Myometrial cell (primary cell): ENCODE measurements at places on chromosomes 16 and 17. TPM values are rescaled to one million over a fixed set of nuclear protein-coding genes. Genes with fewer than 3 reads are reported as not detected.

The PNMT gene
- total RNA-seq, result 0.29 TPM in 1 of 2 replicates, not detected in the other

The FBXW10 gene
- total RNA-seq, result not detected in 2 replicates

The RNF43 gene
- total RNA-seq, result not detected in 2 replicates

The RNF213 gene
- 36.9 and 42.2 TPM in 2 replicates for total RNA-seq

The ZSCAN10 gene
- not detected in 2 replicates for total RNA-seq

The GAST gene
- not detected in 2 replicates for total RNA-seq

The SULT1A4 gene
- total RNA-seq, result 3.0 and 9.2 TPM in 2 replicates

The CD7 gene
- total RNA-seq, result 0.53 TPM in 1 of 2 replicates, not detected in the other

The KRTAP2-2 gene
- total RNA-seq, result not detected in 2 replicates

The CHD9 gene
- 28.0 and 35.3 TPM in 2 replicates for total RNA-seq

The KRT25 gene
- total RNA-seq, result not detected in 2 replicates
